H7 (cell line): ENCODE measurements at places on chromosomes 6 and 20.
A peak's percentile ranks its signal among the peaks of the same experiment; 100 is the strongest.

GRCh38 chr6:44064089-44064947 is 62.9 kb downstream of the MRPL14 start:
- DNase-seq: peak; percentile 54

DNA sequence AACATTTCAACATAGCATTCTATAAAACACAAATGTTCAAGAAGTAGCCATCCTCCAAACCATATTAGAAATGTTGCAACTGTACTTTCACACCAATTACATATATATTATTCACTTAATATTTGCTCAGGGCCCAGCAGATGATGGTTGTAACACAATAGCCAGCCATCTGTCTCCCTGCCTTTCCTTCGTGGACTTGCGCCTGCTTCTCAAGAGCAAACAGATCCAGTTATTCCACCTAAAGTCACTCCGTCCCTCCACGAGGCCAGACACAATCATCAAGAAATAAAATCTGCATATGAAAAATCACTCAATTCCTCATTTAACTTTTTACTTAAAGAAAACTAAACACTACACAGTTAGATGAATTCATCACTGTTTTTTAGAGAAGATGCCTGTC is 160.4 kb downstream of the RALGAPA2 start:
- no peak for DNase-seq

DNA sequence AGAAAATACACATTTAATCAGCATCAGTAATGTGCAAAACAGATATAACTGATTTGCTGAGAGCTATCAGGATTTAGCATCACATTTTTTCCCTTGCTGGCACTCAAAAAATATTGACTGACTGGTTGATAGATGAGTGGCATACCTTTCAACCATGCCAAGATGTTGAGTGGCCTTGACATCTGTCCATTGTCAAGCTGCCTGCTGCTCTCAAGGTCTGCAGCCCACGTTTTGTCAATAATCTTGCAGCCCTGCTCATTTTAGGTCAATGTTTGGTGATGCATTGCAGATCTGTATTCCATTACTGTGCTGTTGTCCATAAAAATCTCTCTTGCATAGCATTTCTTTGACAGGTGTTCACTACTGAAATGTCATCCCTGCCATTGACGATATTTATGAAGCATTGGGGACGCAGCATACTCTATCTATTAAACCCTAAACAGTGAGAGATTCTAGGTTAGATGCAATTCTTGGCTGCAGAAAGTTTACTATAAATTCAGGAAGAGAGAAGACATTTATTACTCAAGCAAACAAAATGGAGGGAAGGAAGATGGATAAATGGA is 111.6 kb downstream of the BFSP1 start:
- no peak for DNase-seq

DNA sequence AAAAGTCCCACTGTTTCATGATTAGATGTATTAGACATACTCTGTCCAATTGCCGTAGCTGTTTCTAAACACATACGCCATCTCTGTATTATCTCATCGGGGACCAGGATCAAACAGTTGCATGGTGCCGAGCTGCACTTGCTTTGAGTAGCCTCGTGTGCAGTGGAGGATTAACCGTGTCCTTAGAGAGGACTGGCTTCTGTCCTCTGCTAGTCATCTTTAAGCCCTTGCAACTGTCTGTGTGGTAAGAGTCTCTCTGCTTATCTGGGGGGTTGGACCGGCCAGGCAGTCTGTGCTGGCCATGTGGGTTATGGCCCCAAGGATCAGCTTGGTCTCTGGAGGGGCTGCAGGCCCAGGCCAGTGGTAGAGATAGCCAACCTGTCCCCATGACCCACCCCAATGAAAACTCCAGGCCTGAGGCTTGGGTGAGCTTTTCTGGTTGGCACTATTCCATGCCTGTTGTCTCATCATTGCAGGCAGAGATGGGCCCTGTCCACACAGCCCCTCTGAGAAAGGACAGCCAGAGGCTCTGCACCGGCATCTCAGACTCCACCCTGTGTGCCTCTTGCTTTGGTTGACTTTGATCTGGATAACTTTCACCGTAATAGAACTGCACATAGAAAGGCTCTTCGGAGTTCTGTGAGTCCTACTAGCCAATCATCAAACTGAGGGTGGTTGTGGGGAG is 137.3 kb upstream of the SNX9 start:
- DNase-seq: no peak
